ENCODE measurements at places on chromosomes 3 and 15.

DNA sequence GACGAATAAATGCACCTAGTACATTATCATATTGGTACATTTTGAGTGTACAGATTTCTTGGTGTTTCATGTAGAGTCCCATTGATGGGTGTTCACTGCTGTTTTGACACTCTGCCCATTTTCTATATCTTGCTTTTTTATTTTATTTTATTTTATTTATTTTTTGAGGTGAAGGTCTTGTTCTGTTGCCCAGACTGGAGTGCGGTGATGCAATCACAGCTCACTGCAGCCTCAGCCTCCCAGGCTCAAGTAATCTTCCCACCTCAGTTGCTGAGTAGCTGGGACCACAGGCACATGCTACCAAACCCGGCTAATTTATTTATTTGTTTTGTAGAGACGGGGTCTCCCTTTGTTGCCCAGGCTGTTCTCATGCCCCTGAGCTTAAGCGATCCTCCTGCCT is 44.2 kb downstream of the DNAJC13 start:
- DNase-seq, result no peak

- no peak for DNase-seq
Observed at GRCh38 chr3:62587579-62588031, 214.3 kb upstream of the FEZF2 start.

- no peak for DNase-seq
Observed at GRCh38 chr3:196408565-196409300, 23.5 kb downstream of the UBXN7 start.

GRCh38 chr3:58617338-58617761 is 40.2 kb upstream of the FAM107A start:
- DNase-seq, result no peak

DNA sequence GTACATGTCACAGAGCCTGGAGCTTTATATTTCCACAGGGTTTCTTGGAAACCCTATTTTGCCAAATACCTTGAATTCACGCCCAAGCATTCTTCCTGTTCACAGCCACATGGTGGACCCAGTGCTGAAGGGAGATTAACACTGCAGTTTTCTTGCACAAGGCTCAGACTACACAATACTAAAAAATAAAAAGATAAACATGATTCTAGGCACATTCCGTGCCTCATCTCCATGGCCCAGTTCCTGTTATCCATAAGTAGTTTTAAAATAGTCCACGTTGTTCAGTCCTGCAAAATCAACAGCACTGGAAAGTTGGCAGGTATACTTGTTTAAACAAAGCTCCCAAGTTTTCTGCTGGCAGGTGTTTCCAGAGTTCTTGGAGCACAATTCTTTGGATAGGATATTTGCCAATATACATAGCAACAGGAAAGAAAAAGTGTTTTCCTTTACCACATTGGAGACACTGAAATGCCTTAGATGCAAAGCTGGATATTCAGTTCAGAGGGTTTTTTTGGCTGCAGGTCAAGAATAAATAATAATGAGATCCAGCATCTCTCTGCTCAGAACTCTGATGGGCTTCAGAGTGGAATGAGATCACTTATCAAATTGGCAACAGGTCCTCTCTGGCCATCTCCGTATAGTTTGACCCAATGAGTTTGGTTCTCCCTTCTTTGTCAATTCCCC is 88.1 kb upstream of the TGFBR2 start:
- no peak for DNase-seq

- DNase-seq, result no peak
Observed at GRCh38 chr3:126931806-126932187, 51.1 kb upstream of the PLXNA1 start.

DNA sequence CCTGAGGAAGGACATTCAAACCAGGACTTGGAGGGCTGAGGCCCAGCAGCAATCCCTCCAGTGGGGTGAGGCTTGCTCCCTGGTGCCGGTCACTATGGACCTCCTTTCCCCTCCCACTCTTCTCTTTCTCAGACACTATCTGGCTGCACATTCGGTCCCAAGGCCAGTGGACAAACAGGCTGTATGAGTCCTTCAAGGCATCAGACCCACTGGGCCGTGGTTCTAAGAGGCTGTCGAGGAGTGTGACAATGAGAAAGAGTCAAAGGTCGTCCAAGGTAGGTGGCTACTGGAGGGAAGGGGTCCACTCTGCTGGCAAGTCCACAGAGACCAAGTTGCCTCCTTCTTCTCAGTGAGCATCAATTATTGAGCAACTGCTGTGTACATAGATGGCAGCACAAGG is 28.0 kb downstream of the NOX5 start:
- no peak for DNase-seq

Measured in CD4-positive, alpha-beta T cell treated with Interferon gamma for 1 hour (primary cell).